Stomach (tissue), 19 donors: ENCODE measurements at places on chromosomes 4 and X. TPM values are rescaled to one million over a fixed set of nuclear protein-coding genes. Genes with fewer than 3 reads are reported as not detected.

- H3K36me3 ChIP-seq: no peaks in the 10 kb centered on the region
- DNase-seq: no peak
- H3K27ac ChIP-seq: no peak overlapping the region
- H3K4me1 ChIP-seq: no peaks in the 10 kb centered on the region
Observed at GRCh38 chr4:93201471-93202096, 627.0 kb upstream of the ATOH1 start.

DNA sequence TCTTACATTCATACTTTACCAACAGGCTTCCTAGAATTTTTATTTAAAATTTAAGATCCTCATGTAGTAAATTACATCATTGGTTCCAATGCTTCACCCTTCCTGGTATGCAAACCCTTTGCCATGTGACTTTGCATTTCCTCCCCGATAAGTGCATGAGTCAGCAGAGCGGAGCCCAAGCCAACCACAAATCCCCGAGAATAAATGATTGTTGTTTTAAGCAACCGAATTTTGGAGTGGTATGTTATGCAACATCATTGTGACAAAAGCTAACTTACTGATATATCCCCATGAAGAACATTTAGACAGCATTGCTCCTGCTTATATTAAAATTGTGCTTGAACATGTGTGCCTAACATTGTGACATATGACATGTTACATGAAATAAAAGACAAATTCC is 199.4 kb upstream of the DDX53 start:
- no peaks in the 10 kb centered on the region for H3K27me3 ChIP-seq
- H3K4me3 ChIP-seq: no peak overlapping the region
- no peaks in the 10 kb centered on the region for H3K4me1 ChIP-seq
- no peaks in the 10 kb centered on the region for H3K36me3 ChIP-seq
- no peak overlapping the region for H3K27ac ChIP-seq

- no peak overlapping the region for H3K4me3 ChIP-seq
- H3K36me3 ChIP-seq: peaks cover 56% of the 10 kb centered on the region
- no peak for DNase-seq
Observed at GRCh38 chr4:118743867-118744266, 58.7 kb downstream of the METTL14 start.

- H3K27me3 ChIP-seq: no peaks in the 10 kb centered on the region
- H3K36me3 ChIP-seq: no peaks in the 10 kb centered on the region
- H3K4me1 ChIP-seq: no peaks in the 10 kb centered on the region
- no peak for DNase-seq
- no peak overlapping the region for H3K4me3 ChIP-seq
Observed at GRCh38 chrX:66042307-66043077, 2.6 kb upstream of the VSIG4 start.

DNA sequence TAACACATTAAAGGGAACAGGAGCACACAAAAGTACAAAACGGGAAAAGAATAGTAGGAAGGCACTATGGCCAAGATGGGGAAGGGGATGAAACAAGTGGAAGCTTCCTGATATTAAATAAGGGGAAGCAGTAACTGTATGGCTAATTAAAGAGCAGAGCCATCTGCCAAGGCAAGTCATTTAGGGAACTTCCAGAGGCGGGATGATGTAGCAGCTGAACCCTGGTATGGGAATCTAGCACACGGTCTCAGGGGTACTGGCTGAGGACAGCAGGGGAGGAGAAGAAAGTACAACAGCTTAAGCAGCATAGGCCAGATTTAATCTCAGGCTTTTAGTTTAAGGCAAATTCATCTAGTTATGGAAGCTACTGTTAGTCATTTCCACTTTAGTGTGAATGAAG is 59.1 kb downstream of the IGFBP7 start:
- H3K4me1 ChIP-seq: peaks cover 11% of the 10 kb centered on the region
- H3K4me3 ChIP-seq: no peak overlapping the region
- no peaks in the 10 kb centered on the region for H3K27me3 ChIP-seq
- no peaks in the 10 kb centered on the region for H3K36me3 ChIP-seq

- H3K4me3 ChIP-seq: no peak overlapping the region
- no peak for DNase-seq
- H3K36me3 ChIP-seq: no peaks in the 10 kb centered on the region
- H3K4me1 ChIP-seq: no peaks in the 10 kb centered on the region
Observed at GRCh38 chr4:118314221-118314620, 38.6 kb downstream of the PRSS12 start.

GRCh38 chr4:159296061-159296460 is 193.2 kb downstream of the RAPGEF2 start:
- peaks cover 5% of the 10 kb centered on the region for H3K4me1 ChIP-seq
- H3K27me3 ChIP-seq: no peaks in the 10 kb centered on the region
- DNase-seq: no peak
- no peak overlapping the region for H3K4me3 ChIP-seq
- no peaks in the 10 kb centered on the region for H3K36me3 ChIP-seq

DNA sequence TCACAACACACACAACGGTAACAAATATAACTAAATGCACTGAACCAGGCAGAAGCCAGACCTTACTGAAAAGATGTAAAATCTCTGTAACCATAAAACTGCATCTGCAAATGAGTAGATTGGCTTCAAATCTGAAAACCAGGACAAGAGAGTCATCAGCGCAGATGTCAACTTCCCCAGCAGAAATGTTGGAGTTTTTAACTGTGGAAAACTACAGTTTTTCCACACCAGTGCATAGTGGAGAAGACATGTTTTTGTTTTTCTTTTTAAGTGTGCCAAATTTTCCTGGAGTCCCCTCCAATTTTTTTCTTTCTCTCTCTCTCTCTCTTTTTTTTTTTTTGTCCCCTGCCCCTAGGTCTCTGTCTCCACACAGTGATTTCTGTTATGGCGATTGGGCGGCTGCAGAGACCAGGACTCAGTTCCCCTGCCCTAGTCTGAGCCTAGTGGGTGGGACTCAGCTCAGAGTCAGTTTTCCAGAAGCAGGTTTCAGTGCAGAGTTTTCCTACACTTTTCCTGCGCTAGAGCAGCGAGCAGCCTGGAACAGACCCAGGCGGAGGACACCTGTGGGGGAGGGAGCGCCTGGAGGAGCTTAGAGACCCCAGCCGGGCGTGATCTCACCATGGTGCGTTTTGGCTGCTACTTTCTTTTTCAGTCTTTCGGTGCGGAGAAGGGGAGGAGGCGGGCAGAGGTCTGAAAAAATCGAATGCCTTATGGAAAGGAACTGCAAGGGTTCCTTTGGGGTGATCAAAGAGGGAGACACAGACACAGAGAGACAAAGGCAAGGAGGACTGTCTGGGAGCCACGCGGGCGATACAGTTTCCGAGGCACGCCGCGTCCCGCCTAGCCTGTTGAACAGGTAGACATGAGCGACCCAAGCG is at the start of gene GUCY1A1:
Gene GUCY1A1 (plus strand): TSS at position 505 of the 878 bp plus-strand sequence. CDS start 30,020 bp downstream, outside the sequence.
- H3K27ac ChIP-seq: peak within 1 kb of the TSS; percentile 81
- H3K4me1 ChIP-seq: peaks cover 14% of the 10 kb centered on the region
- peak within 1 kb of the TSS; percentile 66 for H3K4me3 ChIP-seq
- DNase-seq: no peak

DNA sequence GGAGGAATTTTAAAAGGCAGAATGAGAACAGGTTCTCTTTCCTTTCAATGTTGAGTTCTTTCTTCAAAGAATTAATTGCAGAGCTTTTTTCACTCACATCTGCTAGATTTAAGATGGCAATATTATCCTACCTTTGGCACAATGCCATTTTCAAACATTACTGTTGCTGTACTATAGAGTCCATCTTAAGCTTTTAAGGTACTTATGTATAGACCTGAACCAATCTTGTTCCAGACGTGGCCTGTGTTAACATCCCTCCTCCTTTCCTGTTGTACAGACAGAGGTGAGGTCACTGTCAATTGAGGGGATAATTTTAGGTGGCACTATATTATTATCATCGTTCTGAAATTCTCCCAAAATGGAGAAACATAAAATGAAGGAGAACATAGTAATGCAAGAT is 53.0 kb upstream of the MYOZ2 start:
- no peak overlapping the region for H3K27ac ChIP-seq
- no peak for DNase-seq
- no peaks in the 10 kb centered on the region for H3K4me1 ChIP-seq
- no peak overlapping the region for H3K4me3 ChIP-seq
- H3K36me3 ChIP-seq: no peaks in the 10 kb centered on the region

DNA sequence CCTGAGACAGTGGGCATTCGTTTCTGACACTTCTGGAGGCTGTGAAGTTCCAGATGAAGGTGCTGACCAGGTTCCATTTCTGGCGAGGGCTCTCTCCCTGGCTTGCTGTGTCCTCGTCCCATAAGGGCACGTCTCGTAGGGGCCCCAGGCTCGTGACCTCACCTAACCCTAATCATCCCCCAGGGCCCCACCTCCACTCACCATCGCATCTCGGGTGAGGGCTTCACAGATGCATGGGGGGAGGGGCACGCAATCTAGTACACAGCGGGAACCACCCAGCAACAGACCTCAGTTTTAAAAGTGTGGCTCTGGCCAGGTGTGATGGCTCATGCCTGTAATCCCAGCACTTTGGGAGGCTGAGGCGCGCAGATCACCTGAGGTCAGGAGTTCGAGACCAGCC is 22.1 kb downstream of the PDE6B start:
- H3K36me3 ChIP-seq: no peaks in the 10 kb centered on the region

GRCh38 chr4:149008415-149009025 is 566.3 kb upstream of the NR3C2 start:
- H3K4me1 ChIP-seq: peaks cover 7% of the 10 kb centered on the region
- H3K27me3 ChIP-seq: no peaks in the 10 kb centered on the region
- H3K27ac ChIP-seq: no peak overlapping the region
- no peaks in the 10 kb centered on the region for H3K36me3 ChIP-seq
- peak; percentile 26 for DNase-seq
- no peak overlapping the region for H3K4me3 ChIP-seq

GRCh38 chrX:120775959-120776358 is 99.7 kb downstream of the CT47B1 start:
- DNase-seq: no peak
- H3K4me3 ChIP-seq: no peak overlapping the region

DNA sequence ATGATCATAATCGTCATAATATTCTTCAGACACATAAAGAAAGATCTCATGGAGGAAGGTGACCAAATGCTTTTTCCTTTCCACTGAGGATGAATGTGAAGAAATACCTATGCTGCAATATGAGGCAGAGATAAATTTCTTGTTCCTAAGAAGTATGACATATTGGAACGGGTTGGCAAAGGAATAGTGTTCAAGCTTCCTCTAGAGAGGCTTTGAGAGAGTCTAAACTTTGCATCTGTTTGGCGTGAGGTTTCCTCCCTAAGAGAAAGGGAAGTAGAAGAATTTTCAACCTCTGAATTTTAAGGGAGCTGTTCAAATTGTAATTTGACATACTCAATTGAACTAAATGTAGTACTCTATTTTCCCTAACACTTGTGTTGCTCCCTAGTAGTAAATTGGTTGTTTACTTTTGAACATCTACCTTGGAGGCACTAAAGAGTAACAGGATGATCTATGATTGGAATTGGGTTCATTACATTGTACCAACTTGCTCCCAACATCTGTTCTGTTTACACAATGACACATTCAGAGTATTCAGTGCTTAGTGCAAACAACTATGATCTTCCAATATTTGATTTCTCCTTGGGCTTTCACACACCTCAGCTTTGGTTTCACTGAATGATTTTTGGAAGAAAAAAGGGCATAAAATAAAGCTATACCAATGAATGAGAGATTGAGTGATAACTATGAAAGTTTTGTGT is 122.0 kb downstream of the CORIN start:
- H3K27ac ChIP-seq: no peak overlapping the region
- H3K4me1 ChIP-seq: no peaks in the 10 kb centered on the region
- no peaks in the 10 kb centered on the region for H3K36me3 ChIP-seq
- DNase-seq: no peak
- H3K4me3 ChIP-seq: no peak overlapping the region

DNA sequence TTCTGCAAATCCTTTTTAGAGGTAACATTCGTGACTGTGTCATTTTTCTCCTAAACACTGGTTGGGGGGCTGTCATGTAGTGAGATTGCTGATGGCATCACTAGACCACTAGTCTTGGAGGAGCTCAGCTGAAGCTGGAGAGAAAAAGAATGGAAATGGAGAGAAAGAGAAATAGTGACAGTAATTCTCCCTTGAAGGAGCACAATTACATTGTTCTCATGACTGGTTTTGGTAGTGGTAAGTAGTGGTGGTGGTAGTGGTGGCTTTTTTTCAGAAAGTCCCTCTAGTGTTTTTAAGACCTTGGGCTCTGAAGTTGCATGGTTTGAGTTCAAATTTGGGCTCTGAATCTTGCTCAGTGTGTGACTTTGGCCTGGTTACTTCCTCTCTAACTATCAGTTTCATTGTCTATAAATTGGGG is 99.8 kb downstream of the LARP7 start:
- no peaks in the 10 kb centered on the region for H3K27me3 ChIP-seq
- no peaks in the 10 kb centered on the region for H3K4me1 ChIP-seq
- H3K27ac ChIP-seq: no peak overlapping the region
- no peak overlapping the region for H3K4me3 ChIP-seq
- H3K36me3 ChIP-seq: no peaks in the 10 kb centered on the region
- no peak for DNase-seq

GRCh38 chr4:8136529-8136928 is 22.1 kb downstream of the ABLIM2 start:
- no peak overlapping the region for H3K27ac ChIP-seq
- no peak overlapping the region for H3K4me3 ChIP-seq
- no peaks in the 10 kb centered on the region for H3K36me3 ChIP-seq

DNA sequence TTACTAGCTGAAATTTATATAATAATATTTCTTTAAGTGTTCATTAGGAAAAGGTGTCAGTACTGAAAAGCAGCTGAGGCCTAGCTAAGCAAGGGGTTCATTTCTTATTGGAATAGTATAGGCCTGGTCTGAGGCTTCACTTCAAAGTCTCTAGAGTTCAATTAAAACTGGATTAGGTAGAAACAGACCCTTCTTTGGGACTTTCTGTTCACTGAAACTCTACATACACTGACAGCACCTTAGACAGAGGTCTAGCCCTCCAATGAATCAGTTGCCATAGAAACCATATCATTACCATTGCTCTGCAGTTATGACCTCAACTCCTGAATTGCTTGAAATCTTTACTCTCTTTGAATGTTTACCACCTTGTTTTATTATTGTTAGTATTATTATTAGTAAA is 86.4 kb upstream of the MAB21L2 start:
- H3K27me3 ChIP-seq: no peaks in the 10 kb centered on the region
- no peak overlapping the region for H3K27ac ChIP-seq
- H3K4me1 ChIP-seq: no peaks in the 10 kb centered on the region
- no peak for DNase-seq

GRCh38 chr4:97643179-97643578 is 500.1 kb downstream of the STPG2 start:
- H3K27me3 ChIP-seq: no peaks in the 10 kb centered on the region
- no peak for DNase-seq
- H3K36me3 ChIP-seq: no peaks in the 10 kb centered on the region
- no peak overlapping the region for H3K4me3 ChIP-seq
- H3K27ac ChIP-seq: no peak overlapping the region
- H3K4me1 ChIP-seq: no peaks in the 10 kb centered on the region

- no peaks in the 10 kb centered on the region for H3K4me1 ChIP-seq
- DNase-seq: no peak
- H3K4me3 ChIP-seq: no peak overlapping the region
- H3K36me3 ChIP-seq: no peaks in the 10 kb centered on the region
- no peak overlapping the region for H3K27ac ChIP-seq
- H3K27me3 ChIP-seq: no peaks in the 10 kb centered on the region
Observed at GRCh38 chr4:48085821-48086589, 48.0 kb downstream of the TXK start.

HSD17B13 gene
- 0.45 TPM for total RNA-seq

MID1 gene
- 25.1 TPM for total RNA-seq

EDA gene
- not detected for total RNA-seq

TRIML2 gene
- total RNA-seq: not detected

F11 gene
- total RNA-seq: not detected

USP53 gene
- total RNA-seq: 95.1 TPM

F8A3 gene
- total RNA-seq: not detected

TEC gene
- 2.0 TPM for total RNA-seq

SPANXC gene
- total RNA-seq: not detected

SEPTIN6 gene
- total RNA-seq: 14.8 TPM

GRSF1 gene
- total RNA-seq: 86.5 TPM

EVC gene
- total RNA-seq: 7.0 TPM

MAGEA8 gene
- total RNA-seq: not detected

BRS3 gene
- not detected for total RNA-seq

RHOXF1 gene
- not detected for total RNA-seq
